ENCODE measurements at places on chromosomes 4 and X.

DNA sequence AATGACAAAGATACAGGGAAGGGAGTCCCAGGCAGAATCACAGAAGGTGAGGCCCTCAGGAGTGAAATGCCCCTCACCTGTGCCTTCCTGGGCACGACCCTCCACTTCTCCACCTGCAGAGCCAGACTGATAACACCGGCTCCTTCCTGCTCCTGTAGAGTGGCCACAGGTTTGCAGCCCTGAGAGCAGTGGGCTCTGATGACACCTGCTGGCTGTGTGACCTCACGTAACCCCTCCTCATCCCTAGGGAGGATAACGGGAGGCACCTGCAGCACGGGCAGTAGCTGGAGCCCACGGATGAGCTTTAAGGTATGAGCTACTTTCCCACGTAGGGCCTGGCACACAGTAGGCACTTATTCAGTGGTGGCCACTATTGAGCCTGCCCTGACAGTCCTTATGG is 25.5 kb upstream of the MAN2B2 start:
- DNase-seq, result no peak

DNA sequence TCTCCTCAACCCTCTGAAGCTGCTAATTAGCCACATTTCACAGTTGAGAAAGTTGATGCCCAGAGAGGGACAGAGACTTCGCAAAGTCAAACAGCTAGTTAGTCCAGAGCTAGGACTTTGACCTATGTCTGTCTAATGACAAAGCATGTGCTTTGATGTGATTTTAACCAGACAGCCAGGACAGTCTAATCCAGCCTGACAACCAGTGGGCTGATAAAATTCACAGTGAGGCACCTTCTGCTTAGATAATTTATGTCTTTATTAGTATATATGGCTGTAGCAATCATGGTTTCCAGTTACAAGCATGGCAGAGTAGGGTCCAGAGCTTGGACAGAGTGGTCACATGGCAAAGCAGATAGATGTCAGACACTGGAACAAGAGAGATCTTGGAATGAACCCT is 133.6 kb upstream of the C1QTNF7 start:
- DNase-seq, result no peak

DNA sequence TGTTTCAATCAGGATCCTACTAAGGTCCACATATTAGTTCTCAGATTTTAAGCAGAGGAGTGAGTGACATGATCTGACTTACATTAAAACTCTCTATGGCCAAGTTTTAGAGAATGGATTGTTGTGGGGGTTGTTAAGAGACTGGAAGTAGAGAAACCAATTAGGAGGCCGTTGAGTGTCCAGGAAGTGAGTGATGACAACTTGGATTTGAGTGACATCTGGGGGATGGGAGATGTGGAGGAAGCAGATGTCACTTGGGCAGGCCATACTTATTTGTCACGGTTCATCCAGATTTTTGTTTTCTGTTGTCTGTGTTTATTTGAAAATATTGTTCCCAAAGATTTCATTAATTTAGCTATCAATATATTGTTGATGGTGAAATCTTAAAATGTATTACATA is 28.3 kb downstream of the ADD1 start:
- no peak for DNase-seq

DNA sequence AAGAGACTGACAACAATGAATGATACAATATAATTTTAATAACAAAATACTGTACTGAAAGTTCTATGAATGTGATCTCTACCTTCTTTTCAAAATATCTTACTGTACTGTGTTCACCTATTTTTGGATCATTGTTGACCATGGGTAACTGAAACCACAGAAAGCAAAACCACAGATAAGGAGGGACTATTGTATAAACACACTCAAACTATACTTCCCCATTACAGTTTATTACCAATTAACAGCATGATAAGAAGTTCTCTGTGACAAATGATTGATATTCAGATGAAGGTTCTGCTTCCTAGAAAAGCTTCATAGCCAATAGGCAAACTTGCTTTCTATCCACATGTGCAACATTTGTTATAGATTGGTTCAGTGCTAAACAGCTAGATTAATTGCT is 50.1 kb downstream of the GABRG1 start:
- peak; percentile 1 for DNase-seq

GRCh38 chr4:105137121-105137875 is 9.4 kb upstream of the TET2 start:
- no peak for DNase-seq

DNA sequence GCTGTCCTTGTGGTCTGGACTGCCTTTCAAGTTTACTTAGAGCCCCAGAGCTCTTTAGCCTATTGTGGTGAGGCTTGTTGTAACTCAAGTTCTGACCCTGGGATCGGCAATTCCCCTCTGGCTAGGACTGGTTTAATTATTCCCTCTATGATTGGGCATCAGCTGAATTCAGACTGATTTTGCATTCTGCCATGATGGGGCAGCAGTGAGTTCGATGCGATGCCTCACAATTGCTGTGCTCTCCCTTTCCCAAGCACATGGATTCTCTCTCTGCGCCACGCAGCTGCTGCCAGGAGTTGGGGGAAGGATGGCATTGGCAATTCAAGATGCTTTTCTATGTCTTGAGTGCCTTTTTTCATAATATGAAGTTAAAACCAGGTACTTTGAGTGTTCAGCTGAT is 327.8 kb upstream of the CXorf51B start:
- no peak for DNase-seq

- no peak for DNase-seq
Measured at GRCh38 chr4:23889391-23889790, 456 bp downstream of the PPARGC1A start.

Measured in HEK293T (cell line).